Anterior cingulate cortex (tissue), 58 donors: ENCODE measurements at places on chromosomes 16 and 17.
A peak's percentile ranks its signal among the peaks of the same experiment; 100 is the strongest.

- DNase-seq = no peak
Observed at GRCh38 chr17:33012522-33013033, 20.9 kb downstream of the SPACA3 start.

GRCh38 chr17:57999496-58000017, 7.5 kb downstream of the SRSF1 start:
- DNase-seq = no peak

GRCh38 chr16:21175397-21175796, 16.9 kb downstream of the LDAF1 start:
- DNase-seq = no peak

DNA sequence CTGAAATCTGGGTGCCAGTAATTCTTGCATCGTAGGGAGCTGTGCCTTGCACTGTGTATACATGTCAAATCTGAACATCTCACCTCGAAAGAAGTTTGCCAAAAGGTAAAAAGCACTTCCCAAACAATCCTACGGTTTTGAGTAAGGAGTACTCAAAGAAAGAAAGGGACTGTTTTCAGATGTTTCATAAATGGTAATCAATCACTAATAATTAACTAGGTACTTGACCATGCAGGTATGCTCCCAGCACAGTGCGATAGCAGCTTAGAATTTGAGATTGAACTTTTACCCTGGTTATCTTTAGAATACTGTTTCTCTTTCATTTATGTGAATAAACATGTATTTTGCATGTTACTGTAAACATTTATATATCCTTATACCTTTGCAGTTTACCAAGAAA, 39.0 kb downstream of the PRKCA start:
- DNase-seq = no peak

GRCh38 chr17:65538675-65539529, 22.5 kb downstream of the AXIN2 start:
- DNase-seq = peak; percentile 35

- no peak for DNase-seq
Observed at GRCh38 chr17:60645918-60646523, 31.6 kb upstream of the BCAS3 start.

DNA sequence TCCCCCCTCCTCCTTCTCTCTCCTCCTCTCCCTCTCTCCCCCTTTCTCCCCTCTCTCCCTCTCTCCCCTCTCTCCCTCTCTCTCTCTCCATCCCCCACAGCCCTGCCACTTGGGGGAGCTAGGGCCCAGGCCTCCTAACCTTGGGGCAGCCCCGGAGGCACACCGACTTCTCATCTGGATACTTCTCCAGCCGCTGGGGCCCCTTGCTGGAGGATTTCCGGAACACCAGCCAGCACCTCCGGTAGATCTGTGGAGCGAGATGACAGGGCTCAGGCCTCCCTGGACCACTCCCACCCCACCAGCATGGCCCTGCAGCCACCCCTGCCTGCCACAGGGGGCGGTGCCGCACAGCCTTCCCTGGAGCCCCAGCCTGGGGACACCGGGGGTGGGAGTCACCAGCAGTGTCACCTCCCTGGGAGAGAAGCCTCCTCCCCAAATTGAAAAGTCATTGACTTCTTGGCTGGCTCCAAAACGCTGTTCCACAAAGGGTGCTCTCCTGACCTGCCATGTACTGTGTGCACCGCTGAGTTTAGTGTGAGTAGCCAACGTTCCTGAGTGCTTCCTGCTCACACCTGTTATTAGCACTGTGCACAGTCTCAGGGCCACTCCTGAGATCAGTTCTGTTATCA, 10.5 kb downstream of the DOK4 start:
- DNase-seq = peak; percentile 16

DNA sequence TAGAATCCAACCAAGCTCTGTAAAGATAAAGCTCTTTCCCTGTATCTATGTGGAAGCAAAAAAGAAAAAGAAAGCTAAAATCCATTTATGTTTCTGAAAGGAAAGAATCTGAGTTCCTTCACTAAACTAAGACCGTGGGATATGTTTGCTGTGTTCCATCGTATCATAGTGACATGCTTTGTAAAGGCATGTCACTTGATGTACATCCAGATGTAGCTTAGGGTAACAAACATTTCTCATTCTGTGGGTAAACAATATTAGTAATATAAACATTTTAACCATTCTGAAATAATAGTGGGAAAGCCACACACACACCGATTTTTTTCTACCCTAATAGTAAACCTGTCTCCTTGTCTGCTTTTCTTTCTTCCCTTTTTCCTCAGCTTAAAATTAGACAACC, 78.1 kb downstream of the TUBD1 start:
- DNase-seq = no peak

DNA sequence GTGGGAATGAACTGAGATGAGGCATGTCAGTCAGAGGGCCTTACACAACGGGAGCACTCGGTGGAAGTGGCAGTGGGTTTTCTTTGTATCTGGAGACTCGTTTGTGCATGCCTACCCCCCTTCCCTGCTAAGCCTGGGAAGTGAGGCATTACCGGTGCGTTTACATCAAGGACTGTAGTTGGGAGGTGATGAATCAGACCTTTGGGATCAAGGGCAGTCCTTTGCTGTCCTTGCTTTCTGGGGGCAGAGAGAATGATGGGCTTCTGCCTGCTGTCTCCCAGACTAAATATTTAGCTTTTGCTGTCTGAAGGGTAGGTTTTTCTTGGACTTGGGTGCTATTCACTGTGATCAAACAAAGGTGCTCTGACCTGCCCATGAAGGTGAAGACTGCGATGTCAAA, 83.0 kb downstream of the WWP2 start:
- DNase-seq = no peak

- no peak for DNase-seq
Observed at GRCh38 chr17:50829332-50829731, 6.1 kb upstream of the WFIKKN2 start.

DNA sequence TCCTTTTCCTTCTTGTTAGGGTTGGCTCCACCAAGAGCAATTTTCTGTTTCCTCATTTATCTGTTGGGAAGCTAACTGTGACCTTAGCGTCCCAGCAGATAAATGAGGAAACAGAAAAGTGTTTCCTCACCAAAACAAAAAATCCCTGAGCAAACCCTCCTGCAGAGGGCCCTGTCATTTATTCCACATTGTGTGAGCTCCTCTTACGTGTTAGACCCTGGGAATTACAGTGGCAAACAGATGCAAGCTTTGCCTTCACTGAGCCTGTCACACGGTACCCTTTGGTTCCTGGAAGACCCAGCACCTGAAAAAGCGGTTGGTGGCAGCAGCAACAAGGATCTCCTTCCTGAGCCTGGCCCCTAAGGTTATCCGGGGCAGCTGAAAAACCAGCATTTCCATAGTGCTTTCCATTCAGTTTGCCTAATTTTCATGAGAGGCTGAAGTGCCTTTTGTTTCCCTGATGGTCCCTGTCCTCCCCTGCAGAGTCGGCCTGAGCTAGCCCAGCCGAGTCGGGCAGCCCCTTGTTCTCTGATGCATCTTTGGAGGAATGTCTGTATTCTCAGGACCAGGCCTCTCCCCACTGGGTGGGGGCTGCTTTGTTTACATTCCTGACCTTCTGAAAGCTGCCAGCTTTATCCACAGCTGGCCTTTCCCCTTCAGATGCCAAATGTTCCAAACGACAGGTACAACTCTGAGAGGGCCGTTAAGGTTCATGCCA, 34.7 kb downstream of the YPEL2 start:
- DNase-seq = no peak

DNA sequence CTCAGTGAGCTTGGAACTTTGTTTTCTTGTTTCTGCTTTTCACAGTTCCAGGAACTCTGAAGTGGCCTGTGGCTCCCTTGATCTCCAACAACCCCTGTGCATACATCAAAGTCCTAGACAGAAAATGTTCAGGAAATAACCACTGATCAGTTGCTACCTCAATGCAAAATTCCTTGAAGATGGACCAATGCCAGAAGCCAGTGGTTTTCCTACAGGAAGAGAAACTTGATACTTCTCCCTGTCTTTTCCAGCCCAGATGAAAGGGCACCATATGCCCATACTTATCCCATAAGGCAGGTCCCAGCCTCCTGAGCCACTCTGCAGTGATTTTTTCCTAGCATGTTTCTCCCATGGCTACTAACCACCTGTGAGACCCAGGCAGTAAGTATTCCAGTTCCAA, 12.3 kb upstream of the CDRT4 start:
- DNase-seq = no peak

GRCh38 chr17:78132767-78133178, 2.2 kb downstream of the TMC8 start:
- DNase-seq = no peak

DNA sequence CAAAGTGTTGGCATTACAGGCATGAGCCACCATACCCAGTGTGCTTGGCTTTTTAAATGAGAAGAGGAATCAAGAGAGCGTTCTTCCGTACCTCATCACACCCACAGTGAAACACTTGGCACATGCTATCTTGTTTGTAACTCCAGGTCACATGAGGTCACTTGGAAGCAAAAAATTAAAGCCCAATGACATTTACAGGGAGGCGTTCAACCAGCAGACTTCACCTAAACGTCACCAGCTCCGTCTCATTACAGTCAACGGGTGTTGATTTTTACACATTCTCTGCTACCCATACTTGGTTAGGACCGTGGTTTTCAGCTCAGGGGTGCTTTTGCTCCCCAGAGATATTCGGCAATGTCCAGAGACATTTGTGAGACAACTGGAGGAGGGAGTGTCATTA, 127.0 kb downstream of the XYLT1 start:
- no peak for DNase-seq

DNA sequence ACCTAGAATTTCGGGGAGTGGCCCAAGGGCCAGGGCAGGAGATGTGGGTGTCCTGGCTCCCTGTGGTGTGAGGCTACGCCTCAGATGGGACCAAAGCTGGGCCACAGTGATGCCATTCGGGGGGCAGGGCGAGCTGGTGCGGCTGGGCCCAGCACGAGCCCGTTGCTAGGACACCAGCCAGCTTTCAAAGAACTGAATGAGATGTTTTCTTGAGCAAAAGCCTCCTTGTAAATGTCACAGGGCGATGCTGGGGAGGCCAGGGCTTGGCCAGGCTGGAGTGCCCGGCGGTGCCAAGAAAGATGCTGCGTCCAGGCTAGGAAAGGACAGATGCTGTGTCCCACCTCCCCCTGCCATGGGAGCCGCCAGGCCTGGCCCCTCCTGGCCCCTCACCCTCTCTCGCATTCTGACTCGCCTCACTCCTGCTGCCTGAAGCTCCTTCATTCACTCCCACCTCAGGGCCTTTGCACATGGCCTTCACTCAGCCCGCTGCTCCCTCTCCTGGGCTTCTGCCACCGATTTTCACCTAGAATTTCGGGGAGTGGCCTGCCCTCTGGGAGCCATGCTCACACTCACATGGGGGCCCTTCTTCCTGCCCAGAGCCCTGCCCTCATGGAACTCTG, 39.1 kb downstream of the CPNE2 start:
- peak; percentile 64 for DNase-seq

- DNase-seq = no peak
Observed at GRCh38 chr16:65254144-65254543, 132.3 kb upstream of the CDH11 start.

DNA sequence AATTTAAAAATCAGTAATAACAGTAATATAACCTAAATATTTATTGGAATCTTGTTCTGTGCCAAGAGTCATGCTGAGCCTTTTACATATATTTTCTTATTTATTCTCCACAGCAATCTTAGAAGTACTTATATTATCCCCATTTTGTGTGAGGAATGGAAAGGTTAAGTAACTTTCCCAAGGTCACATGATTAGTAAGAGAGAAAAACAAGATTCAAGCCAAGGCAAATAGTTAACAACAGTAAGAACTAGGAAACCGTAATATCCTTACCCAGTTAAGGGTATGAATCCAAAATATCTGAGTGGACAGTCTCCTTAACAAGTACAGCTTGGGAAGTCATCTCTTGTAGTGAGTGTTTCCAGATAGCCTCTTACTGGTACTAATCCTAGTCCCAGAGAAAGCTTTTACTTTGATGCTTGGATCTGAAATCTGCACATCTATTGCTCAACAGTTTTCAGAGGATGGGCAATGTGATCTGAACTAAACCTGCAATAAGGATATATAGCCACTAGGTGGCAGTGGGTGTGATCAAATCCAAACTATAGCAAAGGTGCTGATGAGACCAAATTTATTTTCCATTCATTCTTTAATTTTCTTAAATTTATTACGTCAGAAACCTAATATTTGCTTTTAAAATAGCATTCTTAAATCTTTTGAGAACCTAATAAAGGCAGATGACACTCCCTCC, 23.3 kb downstream of the SHISA6 start:
- DNase-seq = no peak

DNA sequence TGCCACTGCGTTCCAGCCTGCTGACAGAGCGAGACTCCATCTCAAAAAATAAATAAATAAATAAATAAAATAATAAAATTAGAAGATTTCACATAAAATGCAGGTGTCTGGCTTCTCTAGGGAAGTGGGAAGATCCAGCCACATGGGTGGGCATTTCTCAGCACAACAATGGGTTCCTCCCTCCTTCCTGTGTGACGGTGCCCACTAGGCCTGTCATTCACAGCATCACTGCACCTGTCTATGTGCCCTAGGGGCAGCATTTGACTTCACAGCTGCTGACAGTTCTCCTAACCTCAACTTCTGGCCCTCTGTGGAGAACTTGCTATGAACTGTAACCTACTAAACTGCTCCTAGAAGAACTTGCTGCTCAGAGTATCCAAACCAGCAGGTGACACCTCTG, 3.0 kb downstream of the ABHD15 start:
- no peak for DNase-seq

DNA sequence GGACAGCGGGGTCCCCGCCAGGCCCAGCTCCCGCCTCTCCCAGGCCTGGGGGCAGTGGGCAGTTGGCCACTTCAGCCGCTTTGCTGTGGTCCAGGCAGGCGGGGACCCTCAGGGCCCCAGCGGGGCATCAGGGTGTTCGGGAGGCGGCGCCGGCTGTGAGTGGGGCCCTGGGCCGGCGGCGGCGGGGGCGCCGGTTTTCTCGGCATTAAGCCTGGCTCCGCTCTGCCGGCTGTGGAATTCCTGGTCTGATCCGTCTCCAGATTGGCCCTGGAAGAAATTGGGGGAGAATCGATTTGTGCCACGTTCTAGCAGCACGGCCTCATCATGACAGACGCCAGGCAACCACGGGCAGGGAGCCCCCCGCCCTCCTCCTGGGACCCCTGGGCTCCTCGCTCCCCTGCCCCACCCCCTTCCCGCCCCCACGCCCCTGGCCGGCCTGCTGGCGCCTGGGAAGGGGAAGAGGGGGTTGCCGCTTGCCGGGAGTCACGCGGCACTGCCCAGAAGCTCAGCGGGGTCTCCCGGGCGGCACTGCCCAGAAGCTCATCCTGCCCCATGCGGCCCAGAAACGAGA, 28.6 kb upstream of the SSTR5 start:
- no peak for DNase-seq

DNA sequence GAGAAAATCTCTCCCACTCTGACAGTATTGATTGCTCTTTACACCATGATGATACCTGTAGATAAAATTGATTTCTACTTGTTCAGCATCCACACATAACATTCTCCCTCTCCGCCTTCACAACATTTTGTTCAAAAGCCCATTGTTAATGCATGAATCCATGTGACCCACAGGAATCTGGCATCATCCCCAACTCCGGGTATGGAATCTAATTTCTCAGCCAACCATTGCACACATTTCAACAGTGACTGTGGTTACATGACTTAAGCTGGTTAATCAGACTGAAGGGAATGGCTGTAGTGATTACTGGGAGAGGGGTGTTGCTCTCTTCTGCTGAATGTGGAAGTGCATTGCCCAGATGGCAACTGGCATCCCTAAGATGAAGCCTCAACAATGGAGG, 161.4 kb upstream of the C16orf82 start:
- no peak for DNase-seq
